ENCODE measurements at places on chromosomes 12 and 14. TPM values are rescaled to one million over a fixed set of nuclear protein-coding genes. Genes with fewer than 3 reads are reported as not detected.

CPM gene
- 16.2 TPM for total RNA-seq

TOMM20L gene
- total RNA-seq: not detected

LRRC10 gene
- total RNA-seq: not detected

TDRD9 gene
- 0.74 TPM for total RNA-seq

SRRM4 gene
- total RNA-seq: not detected

COX6A1 gene
- 734 TPM for total RNA-seq

APEX1 gene
- total RNA-seq: 168 TPM

KRT77 gene
- total RNA-seq: 0.21 TPM

CCDC197 gene
- total RNA-seq: not detected

TPH2 gene
- not detected for total RNA-seq

CAPS2 gene
- 1.7 TPM for total RNA-seq

MRPL52 gene
- total RNA-seq: 169 TPM

FOXN4 gene
- not detected for total RNA-seq

HIP1R gene
- total RNA-seq: 50.5 TPM

VASH1 gene
- 1.3 TPM for total RNA-seq

REC8 gene
- total RNA-seq: 20.7 TPM

CAPZA3 gene
- total RNA-seq: not detected

TARBP2 gene
- total RNA-seq: 46.5 TPM

PPM1H gene
- total RNA-seq: 0.09 TPM

ASB2 gene
- 0.65 TPM for total RNA-seq

CLIP1 gene
- 35.8 TPM for total RNA-seq

TSPAN8 gene
- total RNA-seq: not detected

MIP gene
- not detected for total RNA-seq

FMNL3 gene
- 2.2 TPM for total RNA-seq

RNASE3 gene
- total RNA-seq: not detected

GPRC5A gene
- total RNA-seq: 31.9 TPM

DBX2 gene
- not detected for total RNA-seq

SLC38A4 gene
- 0.63 TPM for total RNA-seq

PDE6H gene
- total RNA-seq: not detected

ACOT6 gene
- total RNA-seq: 0.28 TPM

GPR132 gene
- total RNA-seq: 0.14 TPM

RBM25 gene
- total RNA-seq: 26.4 TPM

ACOT4 gene
- 2.0 TPM for total RNA-seq

DDX54 gene
- total RNA-seq: 73.8 TPM

OTX2 gene
- not detected for total RNA-seq

ZDHHC22 gene
- total RNA-seq: not detected

PTGER2 gene
- 0.78 TPM for total RNA-seq

SPX gene
- total RNA-seq: 8.3 TPM

GUCY2C gene
- not detected for total RNA-seq

SLC25A47 gene
- total RNA-seq: not detected

C12orf54 gene
- total RNA-seq: 2.6 TPM

WIF1 gene
- 0.84 TPM for total RNA-seq

TAS2R42 gene
- total RNA-seq: not detected

TAS2R31 gene
- total RNA-seq: not detected

GALNT6 gene
- 42.5 TPM for total RNA-seq

AQP2 gene
- total RNA-seq: not detected

AGAP2 gene
- total RNA-seq: 0.14 TPM

CCDC196 gene
- not detected for total RNA-seq

TAS2R50 gene
- total RNA-seq: 0.23 TPM

SERPINA9 gene
- total RNA-seq: not detected

All from airway epithelial cell (primary cell).